MM.1S (cell line): ENCODE measurements at places on chromosomes 5 and 9.

- DNase-seq, result no peak
Observed at GRCh38 chr9:111349766-111350165, 19.7 kb upstream of the OR2K2 start.

GRCh38 chr5:52015760-52016159, 632.5 kb downstream of the ISL1 start:
- DNase-seq, result no peak

DNA sequence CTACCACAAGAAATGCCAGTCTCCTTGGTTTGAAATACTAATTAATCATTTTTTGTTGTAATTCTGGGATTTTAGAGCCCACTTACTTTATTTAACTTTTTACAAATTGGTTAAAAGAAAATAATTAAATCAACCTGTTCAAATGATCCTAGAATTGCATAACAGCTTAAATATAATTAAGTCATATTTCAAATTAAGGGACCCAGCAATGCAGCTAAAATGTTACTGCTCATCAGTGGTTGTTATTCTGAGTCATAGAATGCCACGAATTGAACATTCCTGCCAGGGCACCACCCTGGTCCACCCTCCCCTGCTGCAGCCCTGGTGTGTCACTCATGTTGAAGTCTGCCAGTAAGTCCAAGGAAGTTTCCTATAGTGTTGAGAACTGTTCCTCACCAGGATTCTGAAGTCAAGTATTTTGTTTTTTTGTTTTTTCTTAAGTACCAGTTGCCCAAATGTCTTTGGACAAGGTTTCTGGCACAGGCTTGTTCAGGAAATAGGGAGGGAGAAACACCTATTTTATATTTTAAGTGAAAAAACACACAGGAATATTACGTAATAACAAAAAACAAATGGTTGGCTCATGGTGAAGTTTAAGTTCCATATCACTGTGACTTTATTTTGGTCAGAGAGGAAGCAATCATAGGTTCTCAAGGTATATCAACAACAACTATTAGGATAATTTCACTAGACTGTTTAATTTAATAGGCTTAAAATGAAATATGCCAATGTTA, 4.3 kb upstream of the ITGA1 start:
- no peak for DNase-seq

GRCh38 chr5:141359790-141360426, at the start of gene PCDHGB2:
Gene PCDHGB2, plus strand, starts transcription at chr5:141359994. Its CDS starts 142 bp downstream, at chr5:141360136.
- peak; percentile 50 for DNase-seq

- no peak for DNase-seq
Observed at GRCh38 chr5:52665559-52665958, 122.2 kb upstream of the ITGA1 start.

DNA sequence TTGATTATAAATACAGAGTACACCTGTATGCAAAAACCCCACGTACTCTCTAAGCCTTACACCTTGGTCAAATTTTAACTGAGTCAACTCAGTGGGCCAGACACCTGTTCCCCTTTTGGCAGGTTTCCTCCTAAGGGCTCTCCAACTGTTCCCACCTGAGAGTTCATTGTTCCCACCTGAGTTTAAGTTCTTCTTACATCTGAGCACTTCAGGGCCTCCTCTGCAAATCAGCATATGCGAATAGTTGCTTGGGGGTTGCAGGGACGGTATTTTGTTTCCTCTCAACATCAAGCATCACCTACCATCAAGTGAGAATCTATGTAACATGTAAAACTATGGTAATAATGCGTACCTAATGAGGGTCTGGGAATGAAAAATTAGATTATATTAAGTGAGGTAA, 300.0 kb downstream of the PIK3R1 start:
- no peak for DNase-seq

GRCh38 chr9:93660352-93661046, 84.1 kb downstream of the PHF2 start:
- DNase-seq, result no peak
